ENCODE measurements at places on chromosomes 5 and 9. TPM values are rescaled to one million over a fixed set of nuclear protein-coding genes. Genes with fewer than 3 reads are reported as not detected.

DNA sequence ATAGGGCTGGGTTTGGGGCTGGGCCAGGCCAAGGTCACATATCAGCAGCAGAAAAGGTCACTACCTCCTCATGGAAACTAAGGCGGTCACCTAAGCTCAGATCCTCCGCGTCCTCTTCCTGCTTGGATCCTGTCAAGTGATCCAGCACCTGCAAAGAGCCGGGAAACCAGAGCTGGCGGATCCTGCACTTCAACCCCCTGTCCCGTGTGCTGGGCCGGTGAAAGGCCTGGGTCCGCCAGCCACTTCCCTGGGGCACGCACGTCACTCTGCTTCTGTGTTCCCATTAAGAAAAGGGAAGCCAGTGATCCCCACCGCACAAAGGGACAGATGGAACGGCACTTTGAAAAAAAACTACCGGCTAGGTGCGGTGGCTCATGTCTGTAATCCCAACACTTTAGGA, 61.3 kb upstream of the STXBP1 start:
- peaks cover 4% of the 10 kb centered on the region for H3K36me3 ChIP-seq
- no peak for DNase-seq
- no peak overlapping the region for H3K4me3 ChIP-seq
- H3K27ac ChIP-seq, result no peak overlapping the region
- peaks cover 9% of the 10 kb centered on the region for H3K27me3 ChIP-seq

- no peaks in the 10 kb centered on the region for H3K36me3 ChIP-seq
- H3K27ac ChIP-seq, result peak overlapping the region; percentile 85
- peak; percentile 31 for DNase-seq
- H3K27me3 ChIP-seq, result peaks cover 7% of the 10 kb centered on the region
Measured at GRCh38 chr5:151475388-151475787, 28.0 kb downstream of the SLC36A1 start.

DNA sequence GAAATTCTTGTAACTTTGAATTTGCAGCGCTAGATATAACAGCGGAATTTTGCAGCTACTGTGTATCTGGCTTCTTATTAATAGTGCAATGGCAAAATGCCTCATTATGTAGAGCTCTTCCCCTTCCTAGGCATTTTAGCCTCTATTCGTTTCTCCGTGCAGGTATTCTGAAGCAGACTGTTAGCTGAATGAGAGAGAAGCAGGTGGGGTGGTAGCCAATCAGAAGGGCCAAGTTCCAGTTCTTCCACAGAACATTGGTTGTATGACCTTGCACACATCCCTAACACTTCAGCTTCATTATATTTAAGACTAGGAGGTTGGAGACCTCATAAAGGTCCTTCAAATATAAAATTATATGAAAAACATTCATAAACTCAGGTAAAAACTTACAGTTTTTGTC, 1.2 kb upstream of the VPS13A start:
- no peak for DNase-seq
- H3K4me3 ChIP-seq, result no peak overlapping the region
- peaks cover 4% of the 10 kb centered on the region for H3K27me3 ChIP-seq
- peaks cover 6% of the 10 kb centered on the region for H3K4me1 ChIP-seq
- no peaks in the 10 kb centered on the region for H3K36me3 ChIP-seq
- H3K27ac ChIP-seq, result no peak overlapping the region

- no peaks in the 10 kb centered on the region for H3K36me3 ChIP-seq
- H3K4me1 ChIP-seq, result peaks cover 22% of the 10 kb centered on the region
- peak overlapping the region; percentile 4 for H3K4me3 ChIP-seq
Measured at GRCh38 chr9:76901801-76902200, 4.1 kb downstream of the PRUNE2 start.

- H3K27me3 ChIP-seq, result no peaks in the 10 kb centered on the region
- no peak overlapping the region for H3K4me3 ChIP-seq
- no peak overlapping the region for H3K27ac ChIP-seq
Measured at GRCh38 chr5:84032324-84032723, 311.7 kb upstream of the HAPLN1 start.

DNA sequence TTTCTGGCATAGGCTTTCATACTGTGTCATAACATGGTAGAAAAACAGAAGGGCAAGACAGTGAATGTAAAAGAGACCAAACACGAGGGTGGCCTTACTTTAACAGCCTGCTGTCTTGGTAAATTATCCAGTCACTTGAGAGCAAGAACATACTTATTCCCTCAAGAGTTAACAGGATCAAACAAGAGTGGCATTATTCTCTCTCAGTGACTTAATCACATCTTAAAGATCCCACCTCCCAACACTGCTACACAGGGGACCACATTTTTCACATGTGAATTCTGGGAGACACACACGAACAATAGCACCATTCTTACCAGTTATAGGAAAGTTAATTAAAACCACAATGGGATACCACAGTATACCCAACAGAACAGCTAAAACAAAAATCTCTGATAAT, 898.0 kb upstream of the C9orf72 start:
- no peak overlapping the region for H3K4me3 ChIP-seq
- H3K36me3 ChIP-seq, result peaks cover 3% of the 10 kb centered on the region
- H3K27me3 ChIP-seq, result no peaks in the 10 kb centered on the region
- no peak for DNase-seq
- no peak overlapping the region for H3K27ac ChIP-seq

DNA sequence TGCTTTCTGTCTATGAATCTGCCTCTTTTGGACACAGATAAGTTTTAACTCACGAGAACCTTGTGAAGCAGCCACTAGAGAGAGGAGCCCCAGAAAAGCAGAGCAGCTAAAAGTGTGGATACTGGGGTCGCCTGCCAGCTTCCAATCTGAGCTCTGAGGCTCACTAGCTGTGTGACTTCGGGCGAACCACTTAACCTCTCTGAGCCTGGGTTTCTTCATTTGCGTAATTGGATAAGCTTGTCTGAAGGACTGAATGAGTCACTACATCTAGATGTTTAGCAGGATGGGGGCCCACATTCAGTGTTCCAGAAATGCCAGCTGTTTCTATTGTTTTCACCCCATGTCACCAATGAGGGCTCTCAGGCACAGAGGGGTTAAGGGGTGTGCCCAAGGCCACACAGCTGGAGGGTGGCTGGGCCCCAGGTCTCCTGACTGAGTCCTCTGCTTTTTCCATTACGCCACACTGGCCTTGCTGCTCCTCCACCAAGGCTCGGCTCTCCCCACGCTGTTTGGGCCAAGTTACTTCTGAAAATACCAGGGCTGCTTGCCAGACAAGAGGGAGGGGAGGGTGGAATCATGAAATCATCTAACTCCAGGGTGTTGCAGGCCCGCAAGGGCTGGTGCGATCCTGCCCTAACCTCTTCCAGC, 36.2 kb downstream of the SH3PXD2B start:
- peaks cover 14% of the 10 kb centered on the region for H3K27me3 ChIP-seq
- DNase-seq, result no peak
- H3K4me1 ChIP-seq, result peaks cover 62% of the 10 kb centered on the region
- no peak overlapping the region for H3K4me3 ChIP-seq
- peak overlapping the region; percentile 98 for H3K27ac ChIP-seq

GRCh38 chr5:111072949-111073682, 1.6 kb downstream of the TSLP start:
- peak overlapping the region; percentile 91 for H3K4me3 ChIP-seq
- no peak overlapping the region for H3K27ac ChIP-seq
- peaks cover 11% of the 10 kb centered on the region for H3K27me3 ChIP-seq

GRCh38 chr9:134541097-134541747, 100.4 kb upstream of the COL5A1 start:
- DNase-seq, result no peak
- H3K4me1 ChIP-seq, result peaks cover 20% of the 10 kb centered on the region
- H3K4me3 ChIP-seq, result peak overlapping the region; percentile 42
- H3K36me3 ChIP-seq, result peaks cover 5% of the 10 kb centered on the region

GRCh38 chr9:15155826-15156225, 151.2 kb downstream of the TTC39B start:
- no peaks in the 10 kb centered on the region for H3K36me3 ChIP-seq
- no peak for DNase-seq
- peaks cover 24% of the 10 kb centered on the region for H3K4me1 ChIP-seq
- no peak overlapping the region for H3K27ac ChIP-seq
- no peaks in the 10 kb centered on the region for H3K27me3 ChIP-seq
- H3K4me3 ChIP-seq, result no peak overlapping the region

DNA sequence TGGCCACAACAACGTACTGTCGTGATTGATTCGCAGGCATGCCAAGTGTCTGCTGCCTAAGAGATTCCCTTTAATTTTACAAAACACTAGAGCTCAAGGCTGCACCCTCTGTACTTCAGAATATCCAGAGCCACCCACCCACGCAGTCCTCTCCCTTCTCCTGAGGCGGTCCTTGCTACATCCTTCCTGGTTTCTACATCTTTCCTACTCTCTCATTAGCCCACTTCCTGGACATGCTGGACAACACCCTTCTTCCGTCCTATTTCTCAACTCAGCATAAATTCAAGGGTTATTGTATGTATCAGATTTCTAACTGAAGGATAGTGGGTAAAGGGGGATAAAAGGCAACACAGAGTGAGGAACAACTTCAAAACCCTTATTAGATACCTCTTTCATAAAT, 148.4 kb upstream of the MAP3K1 start:
- H3K27ac ChIP-seq, result no peak overlapping the region
- no peaks in the 10 kb centered on the region for H3K27me3 ChIP-seq
- DNase-seq, result no peak
- no peaks in the 10 kb centered on the region for H3K4me1 ChIP-seq
- no peaks in the 10 kb centered on the region for H3K36me3 ChIP-seq

GRCh38 chr9:113912816-113913215, 36.7 kb downstream of the ZNF618 start:
- H3K27ac ChIP-seq, result peak overlapping the region; percentile 92
- peak overlapping the region; percentile 68 for H3K4me3 ChIP-seq
- no peak for DNase-seq
- H3K27me3 ChIP-seq, result peaks cover 11% of the 10 kb centered on the region
- peaks cover 48% of the 10 kb centered on the region for H3K4me1 ChIP-seq

The ZMAT2 gene
- 71.3 TPM for total RNA-seq

The ADAMTSL1 gene
- total RNA-seq, result 0.91 TPM

The MRPS2 gene
- 30.7 TPM for total RNA-seq

Measured in glutamatergic neuron (in vitro differentiated cells).